ENCODE measurements at places on chromosomes 2 and 18.

DNA sequence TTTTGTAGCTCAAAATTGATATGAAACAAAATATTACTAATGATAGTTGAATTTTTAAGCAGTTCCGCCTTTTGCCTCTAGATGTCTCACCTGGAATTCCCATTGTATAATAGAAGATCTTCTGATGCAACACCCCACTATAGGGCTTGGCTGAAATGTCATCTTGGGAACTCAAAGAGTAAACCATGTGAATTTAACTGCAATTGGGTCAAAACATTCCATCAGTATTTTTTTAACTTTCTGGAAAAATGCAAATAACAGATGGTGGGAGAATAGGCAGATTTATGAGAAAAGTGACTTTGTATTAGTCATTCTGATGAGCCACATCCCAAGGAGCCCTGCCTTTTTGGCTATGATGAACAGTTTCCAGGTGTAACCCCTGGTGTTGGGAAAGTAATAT lies 489.9 kb downstream of the NYAP2 start:
- DNase-seq, result peak; percentile 69

DNA sequence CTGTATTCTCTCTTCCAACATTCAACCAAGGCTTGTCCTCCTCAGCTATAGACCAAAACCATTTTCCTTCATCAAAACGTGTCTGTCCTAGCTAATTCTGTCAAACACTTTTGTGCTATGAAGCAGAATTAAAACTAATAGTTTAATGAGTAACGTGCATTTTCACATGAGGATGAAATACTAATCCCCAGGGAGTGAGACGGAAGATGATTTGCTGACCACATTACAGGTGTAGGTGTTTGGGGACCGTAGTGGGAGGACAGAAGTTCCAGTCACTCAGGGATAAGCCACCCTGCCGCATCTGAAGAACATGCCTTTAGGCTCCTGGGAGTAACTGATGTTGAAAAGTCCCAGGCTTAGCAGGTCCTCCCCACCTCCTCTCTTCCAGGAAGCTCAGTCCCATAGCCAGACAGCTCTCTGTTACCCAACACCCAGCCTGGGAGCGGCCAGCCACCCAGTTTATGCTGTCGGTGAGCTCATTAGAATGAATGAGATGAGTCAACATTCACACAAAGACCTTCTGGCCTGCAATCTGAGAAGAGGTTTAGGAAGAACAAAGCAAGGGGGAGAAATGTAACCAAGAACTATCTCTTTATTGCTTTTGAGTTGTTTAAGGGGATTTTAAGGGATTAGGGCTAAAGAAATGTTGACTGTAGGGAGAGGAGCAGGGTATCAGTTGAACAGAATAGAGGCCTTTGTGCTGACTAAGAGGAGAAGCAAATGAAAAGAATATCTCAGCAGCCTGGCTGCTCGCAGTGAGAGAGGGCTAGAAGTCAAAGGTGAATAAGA lies 122.5 kb downstream of the FOXI3 start:
- DNase-seq, result peak; percentile 23

DNA sequence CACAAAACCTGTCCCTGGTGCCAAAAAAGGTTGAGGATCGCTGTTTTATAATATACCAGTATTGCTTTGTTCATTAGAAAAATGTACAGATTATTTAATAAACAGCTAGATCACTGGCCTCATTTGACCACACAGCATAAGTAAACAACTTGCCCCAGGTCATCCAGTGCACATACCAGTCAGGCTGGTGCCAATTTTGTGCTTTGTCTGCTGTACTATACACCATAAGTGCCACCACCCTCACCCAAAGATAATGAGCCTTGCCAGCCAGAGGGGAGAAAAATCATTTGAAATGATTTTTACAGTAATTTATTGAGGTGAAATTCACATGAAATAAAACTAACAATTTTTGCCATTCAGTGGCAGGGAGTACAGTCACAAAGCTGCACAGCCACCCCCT lies 202.2 kb upstream of the TWIST2 start:
- DNase-seq, result no peak

GRCh38 chr2:109609352-109610024 lies 4.3 kb downstream of the SEPTIN10 start:
- DNase-seq, result no peak

GRCh38 chr2:24559473-24560113 lies 68.5 kb downstream of the NCOA1 start:
- DNase-seq, result no peak

DNA sequence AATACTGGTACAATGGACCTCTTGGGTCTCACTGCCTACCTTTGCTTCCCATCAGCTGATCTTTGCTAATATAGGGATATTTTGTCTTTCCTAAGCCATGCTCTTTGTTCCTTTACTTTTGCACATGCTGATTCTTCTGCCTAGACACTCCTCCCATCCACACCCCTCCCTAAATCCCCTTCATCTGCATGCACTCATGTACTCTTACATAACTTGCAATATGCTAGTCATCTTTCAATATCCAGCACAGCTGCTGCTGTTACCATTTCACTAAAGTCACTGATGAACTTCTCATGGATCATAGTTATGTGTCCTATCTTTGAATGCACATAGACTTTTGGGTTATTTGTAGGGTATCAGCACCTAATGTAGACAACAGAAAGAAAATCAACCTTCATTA lies 18.5 kb upstream of the DTNA start:
- DNase-seq, result no peak

DNA sequence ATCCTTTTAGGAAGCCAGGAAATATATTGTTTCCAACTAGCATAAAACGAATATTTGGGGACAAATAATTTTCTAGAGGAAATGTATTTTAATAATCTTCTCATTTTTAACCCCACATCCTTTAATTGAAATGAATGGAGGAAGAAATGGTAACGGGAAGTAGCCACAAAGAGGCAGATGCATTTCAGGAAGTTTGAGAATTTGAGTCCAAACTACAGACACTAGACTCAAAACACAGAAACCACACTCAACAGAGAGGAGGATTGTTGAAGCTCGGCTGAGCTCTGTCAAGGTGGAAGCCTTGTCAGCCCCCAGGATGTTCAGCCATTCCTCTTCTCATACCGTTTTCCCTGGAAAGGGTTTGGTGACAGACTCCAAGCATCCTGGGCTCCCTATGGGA lies 288.5 kb downstream of the NAPG start:
- no peak for DNase-seq

DNA sequence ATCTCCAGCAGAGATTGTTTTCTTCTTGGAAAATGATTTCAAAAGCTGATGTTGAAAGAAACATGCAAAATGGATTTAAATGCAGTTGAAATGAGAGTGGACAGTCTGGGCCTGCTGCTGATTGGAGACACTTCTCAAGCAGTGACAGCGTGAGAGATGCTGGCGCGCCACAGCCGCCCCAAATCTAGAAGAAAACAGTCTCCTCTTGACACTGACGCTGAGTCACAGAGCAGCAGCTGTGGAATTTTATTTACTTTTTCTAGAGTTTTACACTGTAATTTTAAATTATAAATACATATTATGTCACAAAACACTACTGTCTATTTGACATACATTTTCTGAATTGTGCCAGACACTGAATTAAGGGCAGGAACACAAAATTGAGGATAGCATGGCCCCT lies 121.8 kb upstream of the TMEM200C start:
- DNase-seq, result no peak

DNA sequence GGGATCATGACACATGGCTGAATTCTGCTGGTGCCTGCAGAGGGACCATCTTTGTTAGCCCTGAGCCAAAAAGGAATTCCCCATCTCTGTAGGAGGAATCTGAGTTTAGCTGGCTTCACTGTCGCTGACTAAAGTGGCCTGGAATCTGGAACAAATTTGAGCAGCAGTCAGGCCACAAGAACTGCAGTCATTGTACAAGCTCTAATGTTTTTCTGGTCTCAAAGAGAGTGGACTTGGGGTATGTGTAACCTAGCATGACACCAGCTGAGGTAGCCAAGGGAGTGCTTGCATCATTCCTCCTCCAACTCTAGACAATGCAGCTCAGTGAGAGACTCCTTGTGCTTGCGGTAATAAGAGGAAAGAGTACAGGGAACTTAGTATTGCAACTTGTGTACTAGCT lies 539.1 kb upstream of the LRRTM4 start:
- no peak for DNase-seq

- no peak for DNase-seq
Measured at GRCh38 chr2:206873423-206873822, 65.9 kb upstream of the CPO start.

- peak; percentile 46 for DNase-seq
Measured at GRCh38 chr2:111204706-111205105, 84.0 kb downstream of the BCL2L11 start.

DNA sequence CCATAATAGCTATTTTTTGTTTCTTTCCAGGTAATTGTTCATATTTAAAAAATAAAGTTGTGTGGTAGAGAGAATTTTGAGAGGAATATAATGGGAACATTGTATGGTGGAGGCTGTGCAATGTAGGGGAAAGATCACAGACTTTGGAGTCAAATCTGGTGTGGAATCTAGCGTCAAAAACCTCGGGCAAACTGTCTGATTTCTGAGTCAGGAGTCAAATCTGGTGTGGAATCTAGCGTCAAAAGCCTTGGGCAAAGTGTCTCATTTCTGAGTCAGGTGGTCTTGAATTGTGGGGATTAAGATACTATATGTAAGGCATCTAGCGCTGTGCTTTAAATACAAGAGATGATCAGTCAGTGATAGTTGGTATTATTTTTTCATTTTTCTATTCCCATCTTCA lies 5.1 kb downstream of the PTPN4 start:
- no peak for DNase-seq

DNA sequence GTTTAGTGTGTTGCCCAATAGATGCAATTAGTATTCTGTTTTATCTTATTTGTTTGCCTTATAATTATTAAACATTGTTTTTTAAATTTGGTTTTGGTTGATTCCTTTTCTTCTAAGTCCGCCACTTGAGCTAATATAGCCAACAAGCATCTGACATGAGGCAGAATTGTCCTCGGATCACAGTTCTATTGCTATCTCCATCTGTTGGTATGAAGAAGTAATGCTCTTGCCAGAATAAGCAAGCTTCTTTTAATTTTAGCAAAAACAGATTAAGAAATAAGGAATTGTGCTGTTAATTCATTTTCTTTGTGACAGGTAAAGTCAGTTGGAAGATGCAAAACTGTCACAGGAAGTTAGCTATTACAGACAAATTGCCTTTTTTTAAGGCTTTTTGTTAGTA lies 54.3 kb downstream of the R3HDM1 start:
- DNase-seq, result no peak

DNA sequence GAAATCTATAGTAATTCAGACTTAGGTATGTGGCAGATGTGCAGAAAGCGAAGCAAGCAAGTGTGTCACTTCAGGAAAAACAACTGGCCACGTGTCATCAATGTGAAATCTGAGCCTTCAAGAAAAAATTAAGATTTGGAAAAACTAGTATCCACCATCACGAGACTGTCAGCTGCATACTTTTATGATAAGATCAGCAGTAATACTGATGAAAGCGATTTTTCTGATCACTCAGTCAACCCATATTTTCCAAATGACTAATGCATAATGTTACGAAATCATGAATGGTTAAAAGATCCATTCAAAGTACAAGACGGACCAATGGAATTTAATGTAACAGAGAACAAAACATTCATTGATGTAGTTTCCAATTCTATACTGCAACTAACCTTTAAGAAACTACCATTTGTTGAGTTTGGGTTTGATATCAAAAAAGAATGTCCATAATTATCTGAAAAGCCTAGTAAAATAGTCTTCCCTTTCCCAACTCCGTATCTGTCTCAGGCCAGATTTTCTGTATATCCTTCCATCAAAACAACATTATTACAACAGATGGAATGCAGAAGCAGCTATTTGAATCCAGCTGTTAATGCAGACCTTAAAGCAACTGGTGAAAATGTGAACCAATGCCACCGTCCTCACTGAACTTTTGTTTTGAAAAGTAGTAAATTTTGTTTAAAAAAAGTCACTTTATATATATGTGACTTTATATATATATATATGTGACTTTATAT lies 17.0 kb upstream of the BCL2 start:
- DNase-seq, result no peak

GRCh38 chr2:239809391-239809790 lies 215.8 kb downstream of the NDUFA10 start:
- DNase-seq, result no peak

DNA sequence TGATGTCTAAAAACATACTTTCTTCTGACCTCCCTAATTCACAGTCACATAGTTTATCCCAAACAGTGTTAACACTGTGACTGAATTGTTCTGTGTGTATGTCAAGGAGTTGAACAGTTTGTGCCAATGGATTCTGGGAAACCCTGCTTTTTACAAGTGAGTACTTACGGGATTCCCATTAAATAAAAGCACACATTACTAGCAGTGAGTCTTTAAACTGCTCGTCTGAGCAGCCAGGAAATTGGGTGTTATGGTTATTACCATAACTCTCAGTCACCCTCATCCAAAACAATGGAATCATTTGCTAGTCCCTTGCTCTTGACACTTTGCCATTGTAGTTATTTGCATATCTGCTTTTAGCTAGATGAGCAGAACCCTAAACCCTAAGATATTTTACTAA lies 209.1 kb downstream of the ZNF385B start:
- DNase-seq, result no peak

DNA sequence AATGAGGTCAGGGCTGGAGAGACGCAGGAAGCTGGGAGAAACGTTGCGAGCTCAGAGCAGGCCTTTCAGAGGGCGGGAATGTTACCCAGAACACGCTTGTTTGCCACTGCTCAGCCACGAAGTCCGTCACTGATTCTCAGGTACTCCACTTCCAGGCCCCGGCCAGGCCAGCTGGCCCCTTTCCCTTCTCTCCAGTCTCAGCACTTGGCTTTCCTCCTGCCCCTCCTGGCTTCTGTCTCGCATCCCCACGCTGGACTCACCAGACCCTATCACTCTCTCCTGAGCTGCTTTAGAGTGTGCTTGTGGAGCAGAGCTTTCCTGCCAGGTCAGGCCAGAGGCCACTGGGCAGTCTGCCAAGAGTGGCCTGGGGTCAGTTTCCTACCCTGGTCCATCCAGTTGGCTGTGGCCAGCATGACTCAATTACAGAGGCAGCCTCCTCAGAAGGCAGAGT lies 151.4 kb downstream of the TWIST2 start:
- DNase-seq, result no peak

GRCh38 chr2:74010087-74010541 lies 25.4 kb downstream of the TET3 start:
- no peak for DNase-seq

All from suppressor macrophage treated with lipopolysaccharide for 1 hour (primary cell).